Activated T-cell treated with anti-CD3 and anti-CD28 coated beads, Interleukin-2, amount 50 U/mL, for 72 hours (primary cell): ENCODE measurements at places on chromosomes 7 and 10. TPM values are rescaled to one million over a fixed set of nuclear protein-coding genes. Genes with fewer than 3 reads are reported as not detected.

ITGA8 gene
- total RNA-seq: not detected

- peaks cover 13% of the 10 kb centered on the region for H3K4me1 ChIP-seq
- H3K4me3 ChIP-seq: peak overlapping the region; percentile 87
- peaks cover 13% of the 10 kb centered on the region for H3K36me3 ChIP-seq
- DNase-seq: no peak
These were observed 1.2 kb downstream of the DENND10 start for GRCh38 chr10:119105155-119105554.

DNA sequence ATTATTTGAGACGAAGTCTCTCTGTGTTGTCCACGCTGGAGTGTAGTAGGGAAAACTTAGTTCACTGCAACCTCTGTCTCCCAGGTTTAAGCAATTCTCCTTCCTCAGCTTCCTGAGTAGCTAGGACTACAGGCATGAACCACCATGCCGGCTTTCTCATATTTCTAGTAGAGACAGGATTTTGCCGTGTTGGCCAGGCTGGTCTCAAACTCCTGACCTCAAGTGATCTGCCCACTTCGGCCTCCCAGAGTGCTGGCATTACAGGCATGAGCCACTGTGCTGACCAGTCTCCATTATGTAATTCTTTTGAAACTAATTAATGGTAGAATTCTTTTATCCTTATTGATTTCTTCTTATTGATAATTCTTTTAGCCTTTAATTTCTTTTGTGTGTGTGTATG is 32.5 kb downstream of the PCLO start:
- H3K4me3 ChIP-seq: no peak overlapping the region
- no peaks in the 10 kb centered on the region for H3K4me1 ChIP-seq

DNA sequence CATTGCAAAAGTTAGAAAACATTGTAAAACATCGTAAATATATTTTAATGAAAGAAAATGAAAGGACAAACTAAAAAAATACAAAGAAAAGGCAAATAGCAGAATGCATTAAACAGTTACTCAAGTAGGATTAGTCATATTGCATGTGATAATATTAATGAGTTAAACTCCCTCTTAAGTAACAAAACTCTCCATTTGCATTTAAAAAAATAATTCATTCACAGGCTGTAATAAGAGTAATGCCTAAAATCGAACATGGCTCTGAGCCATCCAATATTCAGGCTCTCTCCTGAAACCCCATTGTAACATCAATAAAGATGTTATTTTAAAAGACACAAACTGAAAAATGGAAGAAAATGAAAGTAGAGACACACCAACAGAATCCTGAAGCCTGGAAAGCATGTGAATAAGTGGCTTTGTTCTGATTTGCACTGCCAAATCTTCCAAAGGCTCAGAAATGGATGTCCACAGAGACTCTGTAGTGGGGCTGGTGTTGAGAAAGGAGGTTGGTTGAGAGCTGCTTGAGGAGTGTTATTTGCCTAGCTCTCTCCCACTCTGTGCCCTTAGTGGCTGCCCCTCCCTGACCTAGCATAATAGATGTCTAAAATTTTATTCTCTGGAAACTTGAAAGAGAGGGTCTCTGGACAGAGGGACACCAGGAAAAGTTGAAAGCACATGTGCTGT is 268.3 kb upstream of the MEOX2 start:
- no peaks in the 10 kb centered on the region for H3K4me1 ChIP-seq
- DNase-seq: no peak
- no peak overlapping the region for H3K27ac ChIP-seq
- H3K4me3 ChIP-seq: no peak overlapping the region

ZKSCAN5 gene
- total RNA-seq: 9.3 TPM

DNA sequence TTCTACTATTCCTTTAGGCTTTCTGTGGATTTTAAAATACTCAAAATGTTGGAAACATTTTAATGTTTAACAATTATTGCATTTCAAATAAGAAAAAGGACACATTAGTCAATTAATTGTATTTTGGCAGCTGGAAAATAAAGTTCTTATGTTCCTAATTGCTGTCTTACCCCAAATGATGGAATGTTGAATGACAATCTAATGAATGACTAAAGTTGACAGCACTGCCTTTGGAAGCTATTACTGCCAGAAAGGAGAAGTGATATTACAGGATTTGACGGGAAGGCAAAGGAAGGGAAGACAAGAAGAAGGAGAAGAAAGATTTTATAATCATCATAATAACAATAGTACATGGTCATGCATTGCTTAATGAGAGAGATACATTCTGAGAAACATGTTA is 23.4 kb upstream of the TMEM229A start:
- DNase-seq: no peak
- H3K36me3 ChIP-seq: no peaks in the 10 kb centered on the region
- H3K27ac ChIP-seq: no peak overlapping the region
- H3K4me3 ChIP-seq: no peak overlapping the region

- H3K27me3 ChIP-seq: no peaks in the 10 kb centered on the region
- no peaks in the 10 kb centered on the region for H3K4me1 ChIP-seq
- H3K4me3 ChIP-seq: no peak overlapping the region
- no peak for DNase-seq
- H3K36me3 ChIP-seq: peaks cover 18% of the 10 kb centered on the region
- no peak overlapping the region for H3K27ac ChIP-seq
These were observed 51.8 kb upstream of the MRLN start for GRCh38 chr10:59805014-59805413.

DNA sequence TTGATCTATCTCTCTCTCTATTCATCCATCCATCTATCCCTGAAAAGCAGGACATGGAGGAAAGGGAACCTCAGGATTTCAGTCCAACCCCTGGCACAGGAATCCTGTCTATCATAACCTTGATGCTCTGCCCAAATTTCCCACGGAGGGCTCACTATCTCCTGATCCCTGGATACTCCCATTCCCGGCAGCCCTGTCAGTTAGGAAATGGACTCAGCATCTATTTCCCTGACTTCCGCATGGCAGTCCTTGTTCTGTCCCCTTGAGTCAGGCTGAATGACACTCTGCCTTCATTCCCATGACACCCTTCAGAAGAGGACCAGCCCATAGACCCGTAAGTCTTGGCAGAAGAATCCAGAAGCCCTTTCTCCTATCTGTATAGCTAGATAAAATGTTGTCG is 77.7 kb downstream of the VWA2 start:
- peaks cover 5% of the 10 kb centered on the region for H3K27me3 ChIP-seq
- no peaks in the 10 kb centered on the region for H3K36me3 ChIP-seq
- no peaks in the 10 kb centered on the region for H3K4me1 ChIP-seq
- no peak overlapping the region for H3K4me3 ChIP-seq
- H3K27ac ChIP-seq: no peak overlapping the region

DNA sequence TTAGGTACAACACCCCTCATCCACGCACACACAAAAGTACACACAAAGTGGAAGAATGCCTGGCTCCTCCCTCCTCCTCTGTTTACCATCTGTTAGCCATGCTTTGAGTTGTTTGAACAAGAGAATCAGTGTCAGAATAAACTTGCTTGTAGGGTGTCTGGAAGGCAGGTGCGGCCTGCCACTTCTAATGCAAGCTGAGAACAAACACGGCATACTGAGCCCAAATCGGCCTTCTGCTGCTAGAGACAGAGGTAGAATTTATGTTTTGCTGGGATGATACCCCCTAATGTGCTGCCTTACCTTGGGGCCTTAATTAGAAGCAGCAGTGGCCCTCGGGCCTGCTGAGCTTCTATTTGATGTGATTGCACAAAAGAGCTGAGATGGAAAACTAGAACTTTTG is 24.9 kb upstream of the FAM180A start:
- no peaks in the 10 kb centered on the region for H3K4me1 ChIP-seq
- no peak overlapping the region for H3K4me3 ChIP-seq
- no peak for DNase-seq
- no peaks in the 10 kb centered on the region for H3K36me3 ChIP-seq
- peaks cover 4% of the 10 kb centered on the region for H3K27me3 ChIP-seq
- no peak overlapping the region for H3K27ac ChIP-seq

DNA sequence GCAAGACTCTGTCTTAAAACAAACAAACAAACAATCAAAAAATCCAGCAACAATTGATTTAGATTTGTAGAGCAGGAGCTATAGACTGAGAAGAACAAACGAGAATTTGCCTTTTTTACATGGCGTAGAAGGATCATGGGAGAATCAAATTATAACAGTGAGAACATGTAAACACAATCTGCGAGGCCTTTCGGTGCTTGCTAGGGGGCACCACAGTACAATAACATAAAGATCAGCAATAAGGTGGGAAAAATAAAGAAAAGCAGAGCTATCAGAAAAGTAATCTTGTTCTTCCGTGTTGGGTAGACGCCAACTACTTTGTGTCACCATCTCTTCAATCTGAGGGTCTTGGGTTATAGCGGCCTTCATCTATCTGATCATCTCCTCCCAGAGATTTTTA is 82.2 kb downstream of the NOD1 start:
- peaks cover 3% of the 10 kb centered on the region for H3K4me1 ChIP-seq
- no peaks in the 10 kb centered on the region for H3K27me3 ChIP-seq
- H3K27ac ChIP-seq: no peak overlapping the region
- no peak overlapping the region for H3K4me3 ChIP-seq

GRCh38 chr10:116146372-116147140 is 126.5 kb downstream of the GFRA1 start:
- no peaks in the 10 kb centered on the region for H3K4me1 ChIP-seq
- H3K27ac ChIP-seq: no peak overlapping the region
- peak overlapping the region; percentile 45 for H3K4me3 ChIP-seq
- DNase-seq: no peak

GRCh38 chr7:94397722-94398121 is 3.0 kb downstream of the COL1A2 start:
- no peaks in the 10 kb centered on the region for H3K36me3 ChIP-seq
- no peak for DNase-seq
- no peak overlapping the region for H3K27ac ChIP-seq

- H3K4me1 ChIP-seq: no peaks in the 10 kb centered on the region
- no peak overlapping the region for H3K27ac ChIP-seq
- no peak overlapping the region for H3K4me3 ChIP-seq
- no peaks in the 10 kb centered on the region for H3K36me3 ChIP-seq
- H3K27me3 ChIP-seq: no peaks in the 10 kb centered on the region
- no peak for DNase-seq
These were observed 196.7 kb upstream of the TMEM72 start for GRCh38 chr10:44714451-44714850.

TMEM229A gene
- total RNA-seq: not detected

STEAP2 gene
- total RNA-seq: not detected

BTRC gene
- 31.5 TPM for total RNA-seq

GRCh38 chr7:151133986-151134742 is 33.3 kb downstream of the GBX1 start:
- no peaks in the 10 kb centered on the region for H3K36me3 ChIP-seq
- H3K27ac ChIP-seq: no peak overlapping the region
- no peaks in the 10 kb centered on the region for H3K4me1 ChIP-seq
- no peak for DNase-seq
- no peak overlapping the region for H3K4me3 ChIP-seq
- H3K27me3 ChIP-seq: no peaks in the 10 kb centered on the region

DNA sequence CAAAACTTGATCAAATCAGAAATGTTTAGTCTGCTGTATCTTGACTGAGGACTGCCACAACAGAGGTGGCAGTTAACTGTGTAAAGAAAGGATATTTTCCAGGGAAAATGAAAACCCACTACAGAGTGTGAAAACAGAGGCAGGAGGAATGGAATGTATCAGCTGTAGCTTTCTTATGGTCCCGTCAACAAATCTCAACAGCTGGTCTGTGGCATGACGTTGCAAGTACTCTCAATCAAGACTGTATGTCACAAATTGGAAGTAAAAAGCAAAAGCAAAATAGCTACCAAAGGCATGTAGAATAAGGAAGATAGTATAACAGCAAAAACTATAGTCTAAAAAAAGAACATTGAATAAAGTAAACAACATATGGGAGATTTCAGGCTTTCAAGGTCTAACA is 123.5 kb downstream of the KMT2C start:
- H3K27ac ChIP-seq: no peak overlapping the region
- DNase-seq: no peak
- H3K4me3 ChIP-seq: no peak overlapping the region
- H3K4me1 ChIP-seq: peaks cover 26% of the 10 kb centered on the region
- peaks cover 1% of the 10 kb centered on the region for H3K36me3 ChIP-seq
- H3K27me3 ChIP-seq: no peaks in the 10 kb centered on the region

DNA sequence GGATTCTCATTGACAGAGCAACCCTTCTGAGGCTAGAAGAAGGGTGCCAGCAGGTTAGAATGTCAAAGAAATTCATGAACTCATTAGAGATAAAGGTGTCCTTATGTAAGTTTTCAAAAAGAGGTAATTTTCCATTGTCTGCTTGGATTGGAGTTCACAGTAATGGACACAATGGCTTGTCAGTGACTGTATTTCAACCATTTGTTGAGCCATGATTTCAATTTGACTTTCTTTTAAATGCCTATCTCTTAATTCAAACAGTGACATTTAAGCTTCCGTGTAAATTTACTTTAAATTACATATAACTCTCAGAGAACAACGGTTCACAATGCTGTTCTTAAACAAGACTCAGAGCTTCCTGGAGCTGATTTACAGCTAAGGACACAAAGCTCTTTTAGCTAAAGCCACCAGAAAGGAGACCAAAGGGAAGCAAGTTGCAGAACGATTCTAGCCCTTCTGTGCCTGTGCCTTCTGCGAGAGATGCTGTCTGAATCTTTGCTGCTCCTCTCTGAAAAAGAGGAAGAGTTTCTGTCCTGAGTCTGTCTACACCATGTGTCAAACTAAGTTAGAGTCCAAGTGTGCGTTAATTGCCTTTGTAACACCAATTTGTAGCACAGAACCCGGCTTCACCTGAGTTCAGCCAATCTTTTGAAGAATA is 42.2 kb upstream of the PFKP start:
- no peak overlapping the region for H3K27ac ChIP-seq
- no peaks in the 10 kb centered on the region for H3K36me3 ChIP-seq
- no peak overlapping the region for H3K4me3 ChIP-seq
- H3K27me3 ChIP-seq: peaks cover 23% of the 10 kb centered on the region

GRCh38 chr10:97072851-97073665 is 112.7 kb downstream of the SLIT1 start:
- no peak overlapping the region for H3K4me3 ChIP-seq
- H3K27me3 ChIP-seq: peaks cover 47% of the 10 kb centered on the region
- peaks cover 5% of the 10 kb centered on the region for H3K36me3 ChIP-seq

DNA sequence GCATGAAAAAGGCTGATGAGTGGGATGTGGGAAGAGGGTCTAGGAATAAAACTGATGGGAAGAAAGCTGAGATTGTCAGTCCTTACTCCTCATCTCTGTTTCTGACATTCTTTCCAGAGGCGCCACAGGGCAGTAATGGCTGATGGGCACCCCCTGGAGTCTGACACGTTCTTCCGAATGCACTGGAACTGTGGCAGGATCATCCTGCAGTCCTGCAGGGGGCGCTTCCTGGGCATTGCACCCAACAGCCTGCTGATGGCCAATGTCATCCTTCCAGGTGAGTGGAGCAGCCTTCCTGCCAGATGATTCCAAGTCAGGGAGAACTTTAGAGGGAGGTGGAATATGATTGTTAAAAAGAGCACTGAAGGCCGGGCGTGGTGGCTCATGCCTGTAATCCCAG is 4.8 kb downstream of the FSCN3 start:
- H3K4me3 ChIP-seq: no peak overlapping the region
- no peak for DNase-seq
- no peak overlapping the region for H3K27ac ChIP-seq
- H3K36me3 ChIP-seq: no peaks in the 10 kb centered on the region
- no peaks in the 10 kb centered on the region for H3K27me3 ChIP-seq

- no peaks in the 10 kb centered on the region for H3K36me3 ChIP-seq
- no peak overlapping the region for H3K27ac ChIP-seq
- no peaks in the 10 kb centered on the region for H3K27me3 ChIP-seq
These were observed 66.9 kb downstream of the BAMBI start for GRCh38 chr10:28744069-28744768.
